Stimulated activated CD8-positive, alpha-beta memory T cell treated with anti-CD3 and anti-CD28 coated beads, Interleukin-4, amount 100 ng/mL, for 4 hours (primary cell): ENCODE measurements at places on chromosomes 2 and 18.

- no peak for DNase-seq
These were observed 88.7 kb upstream of the PXDN start for GRCh38 chr2:1833046-1833445.

DNA sequence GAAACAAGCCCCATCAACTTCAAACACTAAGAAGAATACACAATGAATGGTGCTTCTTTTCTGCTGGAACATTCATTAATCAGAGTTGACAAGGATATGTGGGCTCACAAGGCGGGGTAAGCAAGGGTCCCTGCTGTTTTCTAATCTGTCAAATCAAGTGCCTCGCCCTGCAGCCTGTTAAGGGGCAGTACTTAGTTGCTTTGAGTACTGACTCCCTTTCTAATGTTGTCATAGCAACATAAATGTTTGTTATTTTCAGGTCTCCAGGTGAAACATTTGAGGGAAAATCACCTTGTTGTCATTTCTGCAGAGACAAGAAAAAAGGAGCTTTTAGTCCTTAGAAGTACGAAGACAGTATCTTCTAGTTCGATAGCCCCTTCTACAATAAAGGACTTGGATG, 284.7 kb upstream of the PKDCC start:
- DNase-seq, result no peak

GRCh38 chr2:73408198-73408597, 22.6 kb downstream of the ALMS1 start:
- no peak for DNase-seq

DNA sequence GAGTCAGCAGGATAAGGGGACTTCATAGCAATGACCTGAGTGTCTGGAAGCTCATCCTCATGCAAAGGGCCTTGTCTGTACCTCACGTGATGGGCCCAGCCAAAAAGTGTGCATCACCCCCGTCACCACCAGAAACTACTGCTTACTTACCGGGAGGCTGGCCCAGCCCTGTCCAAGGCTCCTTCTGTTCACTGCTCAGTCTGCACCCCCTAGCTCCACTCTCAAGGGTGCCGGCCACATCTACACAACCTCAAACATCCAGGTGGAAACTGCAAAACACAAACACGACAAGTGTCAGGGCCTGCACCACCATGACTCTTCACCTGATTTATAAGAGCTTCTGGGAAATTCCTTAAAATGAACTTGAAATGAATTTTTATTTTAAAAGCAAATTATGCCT, 55.1 kb downstream of the ADD2 start:
- DNase-seq, result no peak

- DNase-seq, result no peak
These were observed 164.2 kb downstream of the THSD7B start for GRCh38 chr2:136929531-136929930.

DNA sequence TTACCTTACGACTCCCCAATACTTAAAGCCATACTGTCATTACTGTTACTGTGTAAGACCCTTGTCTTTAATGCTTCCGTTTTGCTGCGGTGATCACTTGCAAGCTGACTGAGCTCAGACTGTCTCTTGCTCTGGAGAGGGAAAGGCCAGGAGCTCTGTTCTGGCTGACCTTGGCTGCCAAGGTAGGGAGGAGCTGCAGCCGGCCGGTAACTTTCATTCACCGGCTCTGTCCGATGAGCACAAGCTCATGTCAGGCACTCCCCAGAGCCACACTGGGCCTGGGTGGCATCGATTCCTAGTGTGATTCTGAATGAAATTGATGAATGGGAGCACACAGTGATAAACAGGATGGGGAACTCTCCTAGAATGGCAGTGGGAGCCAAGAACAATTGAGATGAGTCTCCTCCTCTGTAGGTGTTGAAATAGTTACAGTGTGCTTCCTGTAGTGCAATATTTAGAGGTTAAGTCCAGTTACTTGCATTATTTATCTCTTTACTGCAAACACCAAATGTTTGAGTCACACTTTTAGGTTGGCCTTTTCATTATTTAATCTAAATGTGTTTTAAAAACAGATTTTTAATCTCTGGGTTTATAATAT, 100.9 kb downstream of the ATP9B start:
- no peak for DNase-seq

DNA sequence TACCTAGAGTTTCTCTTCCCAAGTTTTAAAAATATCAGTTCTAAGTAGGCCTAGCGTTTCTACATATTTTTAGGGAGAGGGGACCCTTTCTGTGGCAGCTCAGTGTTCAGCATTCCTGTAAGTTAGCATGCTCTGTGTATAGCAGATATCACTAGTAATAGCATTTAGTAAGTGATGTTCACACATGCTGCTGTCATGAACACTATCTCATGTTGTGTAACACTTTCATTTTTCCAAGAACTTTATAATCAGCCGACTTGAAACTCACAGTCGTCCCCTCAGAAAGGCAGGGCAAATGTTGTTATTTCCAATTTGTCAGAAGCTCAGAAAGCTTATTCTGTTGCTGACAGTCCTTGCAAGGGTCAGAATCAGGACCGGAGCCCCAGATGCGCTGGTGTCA, 267.7 kb downstream of the ALPK2 start:
- DNase-seq, result no peak

DNA sequence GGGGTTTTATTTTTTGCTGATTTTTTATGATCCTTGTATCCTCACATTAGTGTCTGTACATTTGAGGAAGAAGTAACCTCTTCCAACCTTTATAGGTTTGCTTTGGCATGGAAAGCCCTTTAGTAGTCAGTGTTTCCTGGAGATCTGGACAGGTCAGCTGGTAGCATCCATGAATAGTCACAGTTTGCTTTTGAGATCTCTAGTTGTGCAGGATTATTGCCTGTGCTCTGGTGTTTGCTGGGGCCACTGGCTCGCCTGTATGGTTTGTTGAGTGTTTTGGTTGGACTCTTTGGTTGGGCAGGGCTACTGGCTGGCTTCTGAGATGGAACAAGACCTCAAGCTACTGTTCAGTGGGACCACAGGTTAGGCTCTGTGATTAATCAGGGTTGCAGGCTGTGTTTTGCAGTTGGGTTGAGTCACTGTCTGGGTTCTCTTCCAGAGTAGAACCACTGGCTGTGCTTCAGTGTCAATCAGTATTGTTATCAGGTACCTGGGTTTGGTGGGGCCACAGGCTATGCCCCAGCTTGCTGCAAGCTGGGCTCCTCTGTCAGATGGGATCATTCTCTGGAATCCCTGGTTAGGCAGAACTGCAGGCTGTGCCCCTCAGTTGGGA, 20.0 kb downstream of the SP140L start:
- DNase-seq, result no peak

DNA sequence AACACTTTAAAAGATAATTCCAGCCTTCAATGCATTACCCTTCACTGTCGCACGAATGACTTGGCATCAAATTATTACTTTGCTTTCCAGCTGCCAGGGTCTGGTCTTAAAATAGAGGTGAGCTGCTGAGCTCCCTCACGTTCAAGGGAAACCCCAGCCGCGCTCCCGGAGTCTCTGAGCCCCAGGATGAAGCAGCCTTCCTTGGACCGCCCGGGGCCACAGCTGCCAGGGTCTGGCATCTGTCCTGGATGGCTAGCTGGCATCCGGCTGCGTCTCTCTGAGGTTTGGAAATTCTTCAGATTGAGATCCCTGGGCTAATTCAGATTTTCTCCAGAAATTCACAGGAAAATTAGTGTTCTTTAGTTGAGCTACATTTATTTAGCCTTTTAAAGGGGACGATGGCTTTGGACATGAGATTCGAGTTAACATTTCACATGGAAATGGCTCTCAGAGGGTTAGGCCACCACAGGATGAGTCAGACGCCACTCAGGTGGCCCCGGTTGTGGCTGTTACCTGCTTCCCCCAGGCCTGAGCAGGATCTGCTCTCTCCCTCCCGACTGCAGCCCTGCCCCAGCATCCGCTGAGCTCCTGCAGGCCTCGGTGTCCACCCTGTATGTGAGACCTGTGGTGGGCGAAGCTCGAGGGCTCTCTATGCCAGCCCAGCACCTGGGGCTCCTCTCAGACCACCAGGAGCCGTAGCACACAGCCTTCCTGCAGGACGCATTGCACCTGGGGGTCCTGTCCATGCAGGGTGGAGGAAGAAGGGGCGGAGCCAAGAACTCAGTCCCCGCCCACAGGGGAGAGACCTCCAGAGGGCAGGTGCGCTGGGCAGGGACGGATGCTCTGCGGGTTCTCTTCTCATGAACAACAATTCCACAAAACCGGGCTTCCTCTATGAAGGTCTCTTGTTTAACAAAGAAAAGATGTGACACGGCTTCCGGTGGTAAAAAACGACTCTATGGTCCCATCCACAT, 255.5 kb downstream of the TWIST2 start:
- no peak for DNase-seq

GRCh38 chr2:206245265-206245672, 29.2 kb upstream of the ZDBF2 start:
- DNase-seq, result no peak

- no peak for DNase-seq
These were observed 13.1 kb downstream of the RBBP8 start for GRCh38 chr18:22946217-22946616.

DNA sequence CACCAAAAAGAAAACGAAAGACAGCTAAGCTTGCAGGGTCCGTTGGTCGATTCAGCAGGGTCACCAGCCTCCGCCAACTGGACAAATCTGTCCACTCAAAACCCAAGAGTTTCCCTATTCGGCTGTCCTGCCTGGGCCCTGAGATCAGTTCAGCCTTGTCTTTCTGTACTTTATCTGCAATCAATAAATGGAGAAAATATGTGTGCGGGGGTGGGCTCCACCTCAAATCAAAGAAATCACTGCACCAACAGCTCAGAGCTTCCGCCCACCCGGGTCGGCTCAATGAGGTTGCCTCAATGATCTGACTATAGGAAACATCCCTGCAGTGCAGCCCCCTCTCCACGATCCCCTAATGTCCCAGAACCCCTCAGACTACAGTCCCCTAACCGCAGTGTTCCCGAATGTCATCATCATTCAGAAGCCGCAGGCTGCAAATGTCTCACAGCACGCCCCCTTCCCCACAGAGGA, 447 bp downstream of the GGCX start:
- no peak for DNase-seq

GRCh38 chr2:120436460-120436739, 90.5 kb downstream of the INHBB start:
- DNase-seq, result no peak

DNA sequence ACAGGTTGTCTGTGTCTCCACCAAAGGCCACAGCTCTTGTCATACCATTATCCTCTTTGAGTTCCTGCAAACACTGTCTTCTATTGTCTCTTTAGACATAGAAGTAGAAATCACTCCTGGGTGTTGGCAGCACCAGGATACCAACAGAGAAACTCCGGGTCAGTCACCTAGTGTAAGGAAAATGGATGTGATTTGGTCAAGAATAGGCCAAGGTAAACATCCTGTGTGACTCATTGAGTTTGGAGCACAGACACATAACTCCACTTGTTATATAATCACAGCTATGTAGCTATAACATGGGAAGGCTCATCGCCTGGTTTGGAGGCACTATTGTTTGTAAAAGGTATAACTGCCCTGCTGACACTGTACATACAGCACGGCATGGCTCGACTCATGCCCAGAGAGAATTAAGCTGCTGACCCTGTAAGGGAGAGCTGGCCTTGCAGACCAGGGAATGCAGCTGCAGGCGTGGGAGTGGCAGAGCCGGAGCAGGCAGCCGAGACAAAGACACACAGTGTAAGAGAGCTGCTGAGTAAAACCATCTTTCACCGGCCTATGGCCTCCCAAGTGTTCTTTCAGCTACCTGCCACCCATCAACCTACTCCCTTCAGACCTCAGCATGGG, 3.4 kb upstream of the TXNL1 start:
- no peak for DNase-seq

- DNase-seq, result no peak
These were observed 423.8 kb upstream of the MEX3C start for GRCh38 chr18:51621113-51621863.

- no peak for DNase-seq
These were observed 1057.2 kb upstream of the PIK3C3 start for GRCh38 chr18:40897884-40898283.

DNA sequence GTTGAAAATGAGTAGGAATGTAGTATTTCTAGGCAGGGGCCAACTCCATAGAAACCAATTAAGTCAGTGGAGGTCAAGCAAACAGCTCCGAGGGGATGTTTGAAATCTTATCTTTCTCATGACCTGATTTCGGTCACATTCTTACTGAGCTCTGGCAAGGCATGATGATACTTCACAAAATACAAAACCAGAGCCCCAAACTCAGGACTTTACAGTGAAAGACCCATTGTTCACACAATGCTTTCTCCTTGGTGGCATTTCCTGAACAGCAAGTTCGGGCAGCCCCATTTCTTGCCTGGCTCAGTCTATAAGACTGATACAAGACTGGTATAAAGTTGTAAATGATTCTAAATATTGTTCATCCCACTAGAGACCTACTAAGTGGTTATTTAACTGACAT, 53.3 kb downstream of the LAMA1 start:
- DNase-seq, result no peak

GRCh38 chr18:55996717-55997116, 408.7 kb upstream of the TCF4 start:
- no peak for DNase-seq

DNA sequence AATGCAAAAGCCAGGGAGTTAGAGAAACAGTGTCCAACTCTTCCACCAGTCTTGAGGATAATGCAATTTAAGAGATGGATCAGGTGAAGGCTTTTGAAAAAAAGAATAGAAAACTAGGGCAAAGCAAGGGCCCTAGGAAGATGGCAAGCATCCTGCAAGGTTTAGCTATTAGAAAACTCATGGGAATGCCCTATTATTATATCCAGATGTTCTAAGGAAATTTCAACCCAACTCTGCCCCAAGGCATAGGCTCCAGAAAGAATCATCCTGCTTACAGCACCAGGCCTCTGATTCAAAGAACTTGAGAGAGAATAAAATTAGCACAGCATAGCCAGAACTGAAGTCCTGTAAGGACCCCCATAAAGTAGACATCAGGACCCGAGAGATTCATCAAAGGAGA, 68.1 kb downstream of the EN1 start:
- no peak for DNase-seq

- DNase-seq, result no peak
These were observed 21.2 kb upstream of the UGGT1 start for GRCh38 chr2:128069769-128070168.
